Activated CD4-positive, alpha-beta T cell treated with anti-CD3 and anti-CD28 coated beads for 24 hours (primary cell): ENCODE measurements at places on chromosomes 2 and 18.

DNA sequence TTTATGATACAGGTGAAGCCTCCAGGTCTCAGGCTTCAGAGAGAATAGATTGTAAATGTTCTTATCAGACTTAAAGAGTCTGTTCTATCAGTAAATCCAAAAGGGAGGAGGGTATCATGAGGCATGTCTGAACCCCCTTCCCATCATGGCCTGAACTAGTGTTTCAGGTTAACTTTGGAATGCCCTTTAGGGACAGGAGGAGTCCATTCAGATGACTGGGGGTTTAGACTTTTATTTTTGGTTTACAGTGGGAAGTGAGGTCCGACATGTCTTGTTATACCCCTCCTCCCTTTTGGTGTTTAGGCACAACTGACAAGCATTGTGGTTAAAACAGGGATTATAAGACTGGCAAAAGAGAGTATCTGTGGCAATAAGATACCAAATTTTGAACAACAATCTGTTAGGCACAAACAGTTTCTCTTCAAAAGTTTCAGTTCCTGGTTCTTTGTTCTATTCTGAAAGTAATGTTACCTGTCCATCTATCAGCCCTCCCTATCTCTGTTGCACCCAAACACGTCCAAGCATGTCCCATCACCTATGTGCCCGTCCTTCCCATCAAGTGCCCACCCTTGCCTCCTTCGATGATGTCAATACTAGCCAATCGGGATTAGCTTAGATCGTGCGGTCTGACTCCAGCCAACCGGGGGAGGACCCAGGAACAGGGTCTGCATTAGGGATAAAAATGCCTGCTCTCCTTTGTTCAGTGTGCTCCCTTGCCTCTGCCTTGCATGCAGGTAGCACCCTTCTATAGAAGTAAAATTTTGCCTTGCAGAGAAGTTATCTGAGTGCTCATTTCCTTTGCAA, 16.4 kb downstream of the TCF23 start:
- DNase-seq, result no peak

GRCh38 chr2:1634681-1635341, 109.5 kb downstream of the PXDN start:
- no peak for DNase-seq

GRCh38 chr18:305003-305501, 37.2 kb upstream of the THOC1 start:
- DNase-seq, result no peak

DNA sequence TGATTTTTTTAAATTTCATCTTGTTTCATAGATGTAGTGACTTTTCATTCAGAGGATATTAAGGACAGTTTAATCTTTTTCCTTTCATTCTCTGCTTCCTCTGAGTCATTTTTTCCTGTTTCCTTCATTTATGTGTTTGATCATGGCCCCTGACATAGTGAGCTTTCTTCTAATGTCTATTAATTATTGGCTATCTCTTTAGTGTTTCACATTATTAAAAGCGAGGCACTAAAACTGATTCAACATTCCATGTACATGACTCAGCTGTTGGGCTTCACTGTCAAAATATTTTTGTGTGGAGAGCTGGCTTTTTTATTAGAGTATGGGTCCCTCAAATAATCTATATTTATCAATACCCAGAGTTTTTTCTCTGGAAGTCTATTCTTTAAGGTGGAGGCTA, 125.8 kb downstream of the THSD7B start:
- no peak for DNase-seq

DNA sequence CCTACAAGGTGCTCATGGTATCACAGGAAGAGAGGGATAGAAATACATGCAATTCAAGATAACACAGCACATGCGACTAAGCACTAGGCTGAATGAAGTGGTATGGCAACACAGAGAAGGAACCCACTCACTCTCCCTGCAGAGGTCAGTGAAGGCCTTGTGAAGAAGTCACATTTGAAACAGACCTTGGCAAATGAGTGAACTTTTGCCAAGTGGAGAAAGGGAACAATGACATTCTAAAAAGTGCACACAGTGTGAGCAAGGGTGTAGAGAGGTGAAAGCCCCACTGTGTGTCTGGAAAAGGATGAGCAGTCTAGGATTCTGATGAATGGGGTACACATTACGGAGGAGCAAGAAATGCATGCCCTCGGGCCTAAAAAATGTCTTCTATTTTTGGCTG, 23.3 kb downstream of the KLF7 start:
- DNase-seq, result no peak

GRCh38 chr2:106106622-106107508, 87.2 kb downstream of the UXS1 start:
- DNase-seq, result no peak
